Epithelial cell of proximal tubule (primary cell): ENCODE measurements at places on chromosomes 12 and 14. TPM values are rescaled to one million over a fixed set of nuclear protein-coding genes. Genes with fewer than 3 reads are reported as not detected.

- no peak for DNase-seq
Measured at GRCh38 chr14:76715511-76716081, 45.7 kb upstream of the VASH1 start.

The NABP2 gene
- total RNA-seq, result 22.7 and 60.8 TPM in 2 replicates

DNA sequence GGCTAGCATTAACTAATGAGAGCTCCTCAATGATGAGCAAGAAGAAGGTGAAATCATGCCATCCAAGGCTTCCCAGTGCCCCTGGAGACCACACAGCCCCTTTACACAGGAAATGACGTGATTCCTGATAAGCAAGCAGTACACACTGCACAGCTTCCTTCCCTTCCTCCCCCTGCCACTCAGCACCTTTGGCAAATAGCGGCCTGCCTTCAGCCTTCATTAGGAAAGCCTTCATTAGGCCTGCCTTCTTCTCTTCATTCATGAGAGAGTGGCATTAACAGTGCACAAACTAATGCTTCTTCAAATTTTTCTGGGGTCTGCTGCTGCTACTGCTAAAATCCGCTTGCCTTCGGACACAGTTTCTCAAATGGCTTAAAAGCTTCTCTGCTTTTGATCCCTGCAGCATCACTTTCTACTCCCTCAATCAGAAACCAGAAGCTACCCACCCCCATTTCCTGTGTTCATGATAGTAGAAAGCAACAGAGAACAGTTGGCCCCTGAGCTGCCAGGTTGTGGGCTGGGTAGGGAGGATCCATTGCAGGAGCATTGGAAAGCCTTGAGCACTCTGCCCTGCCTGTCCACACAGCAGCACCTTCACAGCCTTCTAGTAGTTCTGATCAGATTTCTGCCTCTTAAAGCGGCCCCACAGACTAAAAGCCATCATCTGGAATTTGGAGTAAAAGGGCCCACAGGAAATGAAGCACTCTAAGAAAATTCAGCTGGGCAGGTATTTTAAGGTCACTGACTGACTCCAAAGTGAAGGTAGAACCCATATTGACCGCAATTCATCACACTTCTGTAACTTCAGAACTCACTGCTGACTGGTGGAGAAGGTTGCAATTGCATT lies 103.8 kb upstream of the ETV6 start:
- no peak for DNase-seq

The FOXA1 gene
- 8.2 and 9.1 TPM in 2 replicates for total RNA-seq

The TSPAN19 gene
- total RNA-seq, result not detected in 2 replicates

DNA sequence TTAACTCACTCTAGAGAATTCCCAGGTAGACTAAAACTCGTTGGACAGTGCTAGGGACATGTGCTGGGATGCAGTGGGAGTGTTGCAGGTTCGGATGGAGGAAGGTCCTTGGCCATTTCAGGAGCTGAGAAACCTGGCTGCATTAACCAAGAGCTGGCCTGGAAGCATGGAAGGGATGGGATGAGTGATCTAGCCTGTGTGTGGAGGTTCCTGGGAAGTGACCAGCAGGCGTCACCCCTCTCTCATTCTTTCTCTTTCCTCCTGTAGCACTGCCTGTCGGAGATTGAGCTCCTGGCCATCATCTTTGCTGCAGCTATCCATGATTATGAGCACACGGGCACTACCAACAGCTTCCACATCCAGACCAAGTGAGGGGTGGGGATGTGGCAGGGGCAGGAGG lies 15.6 kb downstream of the PPP1R1A start:
- DNase-seq, result no peak

GRCh38 chr12:100986595-100987547 lies 192.3 kb downstream of the ANO4 start:
- DNase-seq, result no peak

- no peak for DNase-seq
Measured at GRCh38 chr12:50734409-50735263, 29.3 kb upstream of the ATF1 start.

The TAS2R31 gene
- 0.65 TPM in 1 of 2 replicates, not detected in the other for total RNA-seq

DNA sequence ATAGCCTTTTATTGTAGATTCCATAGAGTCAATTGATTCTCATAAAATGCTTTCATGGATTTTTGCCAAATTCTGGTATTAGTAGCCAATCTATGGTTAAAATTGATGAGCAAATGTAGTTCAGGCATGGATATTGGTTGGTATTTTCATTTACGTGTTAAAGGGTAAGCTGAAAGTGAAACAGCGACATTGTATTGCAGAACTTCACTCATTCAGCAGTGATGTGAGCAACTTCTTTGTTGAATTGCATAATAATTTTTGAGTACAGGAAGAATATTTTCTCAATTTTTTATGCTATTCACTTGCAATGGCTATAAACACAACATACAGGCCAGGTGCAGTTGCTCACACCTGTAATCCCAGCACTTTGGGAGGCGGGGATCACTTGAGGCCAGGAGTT lies 24.2 kb upstream of the FAM222A start:
- DNase-seq, result no peak

DNA sequence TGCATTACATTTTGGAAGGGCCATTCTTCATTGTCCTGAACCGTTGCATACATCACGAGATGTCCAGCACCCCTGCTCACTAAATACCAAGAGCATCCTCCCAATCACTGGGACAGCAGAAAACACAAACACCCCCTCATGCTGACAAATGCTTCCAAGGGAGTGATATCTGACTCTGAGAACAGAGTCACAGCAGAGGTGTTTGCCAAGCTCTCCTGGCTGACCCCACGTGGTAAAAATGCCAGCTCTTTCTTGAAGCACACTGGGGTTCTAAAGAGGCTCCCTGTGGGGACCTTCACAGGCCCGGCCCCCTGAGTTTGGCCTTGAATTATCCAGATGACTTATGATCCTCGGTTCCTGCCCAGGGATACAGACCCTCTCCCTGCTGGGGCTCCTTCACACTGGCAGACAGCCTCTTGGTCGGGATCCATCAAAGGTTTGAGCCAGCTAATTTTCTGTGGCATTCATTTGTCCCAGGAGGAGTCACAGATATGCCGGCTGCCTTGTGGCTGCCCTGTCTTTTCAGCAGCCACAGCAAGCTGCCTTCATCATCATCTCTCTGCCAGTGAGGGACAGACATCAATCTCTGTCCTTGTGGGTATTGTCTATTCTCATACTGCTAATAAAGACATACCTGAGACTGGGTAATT lies 43.1 kb upstream of the PSMC1 start:
- no peak for DNase-seq

DNA sequence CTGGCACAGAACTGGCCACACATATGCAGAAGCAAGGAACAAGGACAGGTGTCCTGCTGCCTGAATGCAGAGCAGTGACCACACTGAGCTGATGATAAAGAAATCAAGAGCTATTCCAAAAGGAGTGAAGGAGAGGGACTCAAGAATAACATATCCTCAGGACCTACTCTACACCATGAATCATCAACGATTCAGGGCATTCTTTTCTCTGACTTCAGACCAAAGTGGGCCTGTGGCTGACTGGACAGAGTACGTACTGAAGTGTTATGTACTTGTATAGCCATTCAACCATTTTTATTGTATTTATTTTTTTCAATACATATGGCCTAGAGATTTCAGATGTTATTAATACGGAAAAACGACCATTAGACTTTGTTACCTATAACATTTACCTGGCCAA lies 177.5 kb upstream of the TMTC1 start:
- DNase-seq, result no peak

The MYH6 gene
- not detected in 2 replicates for total RNA-seq

The TRIM9 gene
- 0.36 and 0.69 TPM in 2 replicates for total RNA-seq

The TAS2R14 gene
- total RNA-seq, result 0.06 and 0.72 TPM in 2 replicates

DNA sequence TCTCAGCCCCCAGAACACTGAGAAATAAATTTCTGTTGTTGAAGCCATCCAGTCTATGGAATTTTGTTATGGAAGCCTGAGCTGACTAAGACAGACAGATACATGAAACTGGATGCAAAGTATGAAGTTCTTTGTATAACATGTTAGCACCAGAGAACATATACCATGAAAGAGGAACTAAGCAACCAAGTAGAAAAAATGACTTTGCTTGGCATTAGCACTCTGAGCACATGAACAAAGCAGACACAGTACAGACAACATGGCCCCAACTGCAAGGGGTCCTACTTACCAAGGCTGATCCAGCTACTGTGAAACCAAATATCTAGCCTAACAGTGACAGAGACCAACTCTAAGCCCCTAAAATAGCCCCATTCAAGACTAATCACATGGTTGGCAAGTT lies 13.8 kb downstream of the EXOC5 start:
- DNase-seq, result no peak

DNA sequence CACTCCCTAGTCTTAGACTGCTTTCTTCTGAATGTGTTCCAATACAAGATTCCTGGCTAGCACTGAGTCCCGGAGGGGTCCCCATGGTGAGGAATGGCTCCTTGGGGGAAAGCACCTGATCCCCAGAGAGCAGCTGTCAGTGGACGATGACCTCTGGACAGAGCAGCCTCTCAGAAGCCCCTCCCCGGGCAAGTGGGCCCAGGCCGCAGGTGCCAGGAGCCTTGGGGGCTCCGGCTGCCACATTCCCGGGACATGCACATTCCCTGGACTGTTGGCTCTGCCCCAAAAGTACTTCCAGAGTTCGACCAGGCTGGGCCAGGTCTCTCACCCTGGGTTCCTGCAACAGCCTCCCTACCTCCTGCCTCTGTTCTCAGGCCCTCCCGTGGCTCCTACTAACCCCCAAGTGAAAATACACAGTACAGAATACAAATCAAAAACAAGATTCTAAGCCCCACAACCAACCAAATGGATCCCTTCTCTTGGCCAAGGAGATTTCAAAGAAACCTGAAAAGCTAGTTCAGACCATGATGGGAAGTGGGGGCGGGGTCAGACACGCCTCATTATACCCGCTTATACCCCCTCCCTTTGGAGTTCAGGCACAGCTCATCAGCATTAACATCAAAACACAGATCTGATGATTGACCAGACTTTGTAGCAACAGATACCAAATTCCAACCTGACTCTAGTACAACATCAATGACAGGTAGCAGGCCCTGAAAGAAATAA lies 23.3 kb upstream of the BTBD6 start:
- DNase-seq, result no peak
